A172 (cell line): ENCODE measurements at places on chromosomes 1 and 21.

DNA sequence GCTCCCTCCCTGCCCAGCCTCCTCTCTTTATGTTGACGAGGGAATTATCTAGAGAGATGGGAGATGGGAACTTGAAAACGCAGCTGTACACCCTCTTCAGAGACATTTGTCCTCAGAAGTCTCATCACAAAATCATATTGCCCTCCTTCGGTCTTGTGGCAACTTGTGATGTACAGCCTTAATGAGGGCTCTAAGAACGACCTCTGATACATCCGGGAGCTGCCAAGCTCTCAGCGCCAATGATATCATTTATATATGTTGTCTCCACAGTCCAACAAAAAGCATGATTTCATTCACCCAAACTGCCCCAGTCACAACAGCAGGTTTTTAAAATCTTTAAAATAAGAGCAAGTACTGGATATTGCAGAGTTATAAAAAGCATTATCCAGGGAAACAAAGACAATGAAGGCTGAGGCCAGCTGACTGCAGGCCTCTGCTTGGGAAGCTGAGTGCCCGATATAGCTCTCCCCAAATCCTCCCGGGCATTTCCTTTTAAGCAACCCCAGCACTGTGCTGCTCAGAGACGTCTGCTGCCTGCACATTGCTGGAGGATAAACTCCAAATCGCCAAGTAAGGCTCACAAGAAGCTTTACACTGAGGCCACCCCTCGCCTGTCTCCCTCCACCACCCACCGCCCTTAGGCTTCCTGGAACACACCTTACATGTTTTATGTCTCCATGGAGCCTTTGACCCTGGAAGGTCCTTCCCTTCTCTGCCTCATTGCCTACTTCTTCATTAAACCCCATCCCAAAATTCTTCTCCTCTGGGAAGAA is 236.1 kb downstream of the C1orf94 start:
- DNase-seq, result no peak

DNA sequence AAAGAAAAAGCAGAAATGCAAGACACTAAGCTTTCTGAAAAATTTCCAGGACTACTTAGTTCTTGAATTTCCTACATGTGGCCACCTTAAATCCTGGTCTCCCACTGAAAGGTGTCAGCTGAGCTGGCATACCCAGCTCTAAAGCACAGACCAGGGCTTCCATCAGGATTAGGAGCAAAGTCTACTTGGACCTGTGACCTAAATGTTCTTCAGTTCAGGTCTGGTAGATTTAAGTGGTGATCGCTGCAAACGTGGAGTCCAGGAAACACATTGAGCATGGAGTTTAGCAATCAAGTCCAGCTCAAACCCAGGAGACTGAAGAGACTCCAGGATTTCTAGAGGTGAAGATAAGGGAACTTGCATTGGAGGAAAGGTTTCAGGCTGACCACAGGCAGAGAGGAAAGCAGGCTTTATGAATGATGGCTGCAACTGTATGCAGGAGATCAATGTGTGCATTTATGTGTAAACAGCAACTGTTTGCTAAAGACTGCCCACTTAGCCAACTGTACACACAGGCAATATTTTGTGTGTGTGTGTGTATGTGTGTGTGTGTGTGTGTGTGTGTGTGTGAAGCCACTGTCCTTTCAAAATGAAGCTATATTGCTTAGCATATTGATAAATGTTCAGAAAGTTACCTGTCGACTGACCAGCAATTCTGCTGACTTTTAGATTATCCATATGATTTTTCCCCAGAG is 75.2 kb downstream of the LMX1A start:
- DNase-seq, result no peak

DNA sequence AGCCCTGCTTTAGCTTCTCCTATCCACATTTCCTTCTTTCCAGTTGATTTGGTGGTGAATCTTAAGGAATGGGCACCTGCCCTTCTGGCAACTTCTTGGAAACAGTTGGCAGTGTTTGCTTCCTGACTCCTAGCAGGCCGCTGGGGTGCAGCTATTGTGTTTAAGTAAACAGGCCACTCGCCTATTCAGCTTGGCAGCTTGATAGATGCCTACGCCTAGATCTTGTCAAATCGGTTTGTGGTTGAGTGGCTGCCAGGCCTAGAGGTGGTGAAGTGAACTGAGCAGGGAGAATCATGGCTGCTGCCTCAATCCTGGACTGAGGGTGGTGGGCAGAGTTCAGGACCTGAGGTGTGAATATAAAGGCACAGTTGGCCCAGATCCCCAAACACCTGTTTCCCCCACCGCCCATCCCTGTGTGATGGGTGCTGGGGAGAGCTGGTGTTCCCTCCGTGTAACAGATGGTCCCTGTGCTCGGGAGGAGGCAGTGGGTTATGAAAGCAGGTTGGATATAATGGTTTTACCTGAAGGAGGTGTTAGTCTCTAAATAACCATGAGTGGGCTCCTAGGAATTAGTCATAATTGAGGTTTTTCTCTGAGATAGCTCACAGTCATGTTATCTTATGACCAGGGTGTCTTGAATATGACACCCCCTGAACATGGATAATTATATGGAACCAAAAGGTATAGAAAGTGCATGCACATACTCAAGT is 940 bp upstream of the PLA2G2C start:
- DNase-seq, result no peak

GRCh38 chr1:21077085-21077484 is 99.6 kb downstream of the EIF4G3 start:
- no peak for DNase-seq

GRCh38 chr1:200628223-200628881 is 7.8 kb upstream of the KIF14 start:
- DNase-seq, result no peak

GRCh38 chr1:93574511-93574910 is 107.1 kb downstream of the BCAR3 start:
- DNase-seq, result no peak

DNA sequence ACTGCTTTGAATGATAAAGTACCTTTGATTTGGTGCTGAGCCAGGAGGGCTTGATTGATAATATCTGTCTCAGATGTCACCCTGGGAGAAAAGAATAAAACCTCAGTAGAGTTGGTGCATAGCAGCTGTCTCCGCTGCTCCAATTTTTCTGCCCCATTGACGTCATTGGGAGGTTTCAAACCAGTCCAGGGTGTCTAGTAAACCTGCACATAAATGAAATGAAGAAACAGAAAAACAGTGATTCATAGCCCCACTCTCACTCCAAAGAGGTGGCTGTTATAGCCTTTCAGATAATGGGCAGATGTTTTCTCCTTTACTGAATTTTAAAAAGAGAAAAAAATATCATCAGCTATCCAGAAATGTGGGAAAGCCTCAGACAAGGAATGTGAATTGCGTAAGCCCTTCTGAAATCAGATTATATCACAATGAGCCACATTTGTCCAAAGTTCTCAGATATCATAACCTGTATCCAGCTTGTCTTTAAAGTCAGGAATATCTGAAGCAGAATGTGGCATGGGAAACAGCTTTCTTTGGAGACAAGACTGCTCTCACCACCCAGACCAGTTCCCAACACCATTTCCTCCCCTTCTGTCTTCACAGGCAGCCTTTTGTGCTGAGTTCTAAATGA is 351.3 kb upstream of the SGIP1 start:
- peak; percentile 16 for DNase-seq

DNA sequence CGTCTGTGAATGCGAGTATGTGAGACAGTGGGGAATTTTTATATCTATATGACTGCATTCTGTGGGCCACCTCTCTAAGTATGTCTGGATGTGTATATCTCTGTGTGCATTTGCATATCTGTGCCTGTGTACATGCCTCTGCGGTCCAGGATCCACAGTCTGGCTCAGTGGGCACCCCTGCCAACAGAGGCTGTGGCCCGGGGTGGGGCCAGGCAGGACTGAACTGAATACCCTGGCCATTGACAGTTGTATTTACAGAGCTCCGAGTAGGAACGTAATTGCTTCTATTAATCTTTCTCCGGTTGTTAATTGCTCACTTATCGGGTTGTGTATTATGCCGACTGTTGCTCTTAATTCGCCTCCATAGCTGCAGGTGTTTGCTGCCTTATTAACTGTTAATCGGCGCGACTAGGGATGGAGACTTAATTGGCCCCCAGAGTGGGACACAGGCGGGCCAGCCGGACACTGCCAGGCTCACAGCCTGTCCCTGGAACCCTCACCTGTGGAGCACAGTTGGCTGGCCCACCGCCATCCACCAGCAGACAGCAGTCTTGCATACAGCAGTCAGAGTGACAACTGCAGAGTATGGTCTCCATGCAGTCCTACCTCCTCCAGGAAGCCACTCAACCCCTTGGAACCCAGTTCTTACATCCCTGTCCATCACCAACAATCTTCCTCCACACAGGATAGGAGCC is 22.4 kb upstream of the ADGRB2 start:
- DNase-seq, result no peak

DNA sequence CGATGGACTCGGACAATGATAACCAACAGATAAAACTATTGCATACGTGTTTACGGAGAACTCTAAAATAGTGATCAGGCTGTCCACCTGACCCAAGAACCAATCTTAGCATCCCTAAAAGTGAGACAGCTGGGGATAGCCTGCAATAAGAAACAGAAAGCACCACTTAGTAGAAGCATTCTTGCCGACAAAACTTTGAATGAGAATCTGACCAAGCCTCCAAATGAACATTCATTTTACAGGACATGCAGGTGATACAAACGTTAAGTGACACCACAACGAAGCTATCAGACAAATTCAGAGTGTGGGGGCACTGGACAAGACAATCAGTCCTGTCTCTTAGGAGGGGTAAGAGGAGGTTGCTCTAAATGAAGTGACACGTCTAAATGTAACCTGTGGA is 1.2 kb downstream of the PSMG1 start:
- DNase-seq, result no peak

- DNase-seq, result no peak
Measured at GRCh38 chr1:203306965-203307541, 1.7 kb downstream of the BTG2 start.

DNA sequence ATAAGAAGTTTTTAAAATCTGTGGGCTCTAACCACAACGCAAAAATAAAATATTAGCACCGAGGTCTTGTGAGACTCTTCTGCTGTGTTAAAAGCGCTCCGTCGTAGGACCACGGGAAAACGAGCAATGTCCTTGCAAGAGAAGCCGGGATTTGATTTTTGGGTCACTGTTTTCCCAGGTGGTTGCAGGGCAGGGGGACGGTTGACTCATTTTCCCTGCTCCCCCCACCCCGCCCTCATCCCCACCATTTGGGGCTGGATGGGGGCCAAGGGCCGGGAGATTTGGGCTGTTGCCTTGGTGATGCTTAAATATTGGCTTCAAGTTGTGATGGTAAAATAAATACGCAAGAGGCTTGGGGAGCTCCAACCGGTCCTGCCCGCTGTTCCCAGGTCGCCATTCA is 67.6 kb upstream of the SLC25A33 start:
- DNase-seq, result no peak

- no peak for DNase-seq
Measured at GRCh38 chr1:206467915-206468314, 2.4 kb upstream of the IKBKE start.

- DNase-seq, result no peak
Measured at GRCh38 chr1:21674957-21675356, 5.8 kb upstream of the RAP1GAP start.

GRCh38 chr1:86303041-86303690 is 93.0 kb downstream of the ODF2L start:
- DNase-seq, result no peak

DNA sequence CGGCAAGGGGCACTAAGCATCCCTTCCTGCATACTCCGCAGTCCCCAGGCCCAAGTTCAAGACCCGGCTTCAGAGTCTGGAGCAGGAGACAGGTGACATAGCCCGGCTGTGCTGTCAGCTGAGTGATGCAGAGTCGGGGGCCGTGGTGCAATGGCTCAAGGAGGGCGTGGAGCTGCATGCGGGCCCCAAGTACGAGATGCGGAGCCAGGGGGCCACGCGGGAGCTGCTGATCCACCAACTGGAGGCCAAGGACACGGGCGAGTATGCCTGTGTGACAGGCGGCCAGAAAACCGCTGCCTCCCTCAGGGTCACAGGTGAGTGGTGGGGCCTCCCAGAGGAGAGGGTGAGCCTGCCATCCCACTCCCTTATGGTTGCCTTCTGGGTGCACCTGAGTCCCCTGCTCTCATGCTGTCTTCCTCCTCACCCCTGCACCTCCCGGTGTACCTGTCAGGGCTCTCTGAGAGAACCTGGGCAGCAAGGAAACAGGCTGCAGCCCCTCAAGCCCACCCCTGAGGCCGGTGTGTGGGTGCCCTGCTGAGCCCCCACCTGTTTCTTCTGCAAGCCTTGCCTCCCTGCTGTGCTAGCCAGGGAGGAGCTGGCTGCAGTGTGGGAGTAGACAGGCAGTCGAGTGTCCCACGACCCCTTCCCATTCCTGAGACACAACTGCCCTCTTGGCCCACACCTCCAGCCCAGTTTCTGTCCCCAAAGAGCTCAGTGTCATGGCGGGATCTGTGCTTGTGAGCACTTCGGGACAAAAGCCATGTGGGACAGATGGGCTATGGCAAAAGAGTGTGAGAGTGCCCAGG is 99.2 kb downstream of the TRIM11 start:
- no peak for DNase-seq

- DNase-seq, result no peak
Measured at GRCh38 chr1:21174230-21174629, 2.5 kb downstream of the EIF4G3 start.

DNA sequence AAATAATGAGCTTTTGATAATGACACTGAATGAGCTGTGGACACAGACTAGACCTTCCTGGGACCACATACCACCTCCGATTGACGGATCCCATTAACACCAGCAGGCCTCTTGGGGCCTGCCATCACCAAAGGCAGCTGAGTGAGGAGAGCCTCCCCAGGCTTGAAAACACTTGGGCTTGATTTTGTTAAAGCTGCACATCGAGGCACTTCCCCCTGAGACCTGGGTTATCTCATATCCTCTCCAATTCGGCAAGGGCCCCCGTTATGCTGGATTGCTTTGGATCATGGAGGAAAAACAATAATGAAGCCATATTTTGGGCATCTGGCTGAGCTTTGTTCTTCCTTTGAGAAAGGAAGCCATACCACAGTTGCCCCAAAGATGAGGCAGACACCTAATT is 143.0 kb downstream of the AJAP1 start:
- no peak for DNase-seq

DNA sequence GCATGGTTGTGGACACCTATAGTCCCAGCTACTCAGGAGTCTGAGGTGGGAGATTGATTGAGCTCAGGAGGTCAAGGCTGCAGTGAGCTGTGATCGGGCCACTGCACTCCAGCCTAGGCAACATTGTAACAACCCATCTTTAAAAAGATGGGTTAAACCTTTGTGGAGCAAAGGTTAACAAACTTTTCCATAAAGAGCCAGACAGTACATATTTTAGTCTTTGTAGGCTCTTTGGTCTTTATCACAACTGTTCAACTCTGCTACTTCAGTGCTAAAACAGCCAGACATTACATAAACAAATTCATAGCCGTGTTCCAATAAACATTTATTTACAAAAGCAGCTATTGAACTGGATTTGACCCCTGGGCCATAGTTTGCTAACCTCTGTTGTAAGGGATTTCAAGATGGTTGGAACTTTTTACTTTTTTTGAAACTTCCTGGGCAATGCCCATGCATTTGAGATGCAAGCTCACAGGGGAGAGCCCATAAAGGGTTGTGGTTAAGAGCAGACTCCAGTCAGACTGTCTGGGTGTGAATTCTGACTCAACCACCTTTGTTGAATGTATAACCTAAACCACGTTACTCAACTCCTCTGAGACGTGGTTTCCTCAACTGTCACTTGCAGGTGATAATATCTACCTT is 10.8 kb downstream of the INAVA start:
- peak; percentile 61 for DNase-seq

GRCh38 chr1:210239349-210240111 is 6.9 kb downstream of the SERTAD4 start:
- peak; percentile 89 for DNase-seq

- DNase-seq, result no peak
Measured at GRCh38 chr1:32755810-32756159, 53.2 kb upstream of the SYNC start.
